Right atrium auricular region (tissue), 2 donors: ENCODE measurements at places on chromosomes 16 and 17. TPM values are rescaled to one million over a fixed set of nuclear protein-coding genes. Genes with fewer than 3 reads are reported as not detected.

DNA sequence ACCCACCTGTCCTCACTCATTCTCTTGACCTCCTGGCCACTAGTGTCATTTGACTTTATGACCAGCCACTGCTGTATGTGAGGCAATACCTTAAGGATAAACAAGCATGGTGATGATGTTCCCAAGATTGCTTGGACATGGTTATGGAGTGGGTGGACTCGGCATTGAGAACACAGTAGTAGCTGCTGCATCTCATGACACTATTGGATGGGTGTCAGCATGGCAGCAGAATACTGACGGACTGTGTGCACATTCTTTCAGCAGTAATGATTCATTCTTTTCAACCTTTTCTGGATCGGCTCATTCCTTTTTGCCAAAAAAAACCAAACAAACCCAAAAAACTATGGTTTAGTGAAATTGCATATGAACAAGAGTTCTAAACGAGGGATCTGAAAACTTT lies 13.5 kb downstream of the SPECC1 start:
- no peaks in the 10 kb centered on the region for H3K4me1 ChIP-seq
- H3K27me3 ChIP-seq: no peaks in the 10 kb centered on the region
- no peak overlapping the region for H3K27ac ChIP-seq
- no peak for DNase-seq
- no peak overlapping the region for H3K4me3 ChIP-seq
- H3K36me3 ChIP-seq: no peaks in the 10 kb centered on the region

- H3K4me1 ChIP-seq: peaks cover 7% of the 10 kb centered on the region
- no peak overlapping the region for H3K27ac ChIP-seq
- no peak for DNase-seq
- no peak overlapping the region for H3K4me3 ChIP-seq
- H3K27me3 ChIP-seq: no peaks in the 10 kb centered on the region
Measured at GRCh38 chr16:56115817-56116576, 75.3 kb upstream of the GNAO1 start.

DNA sequence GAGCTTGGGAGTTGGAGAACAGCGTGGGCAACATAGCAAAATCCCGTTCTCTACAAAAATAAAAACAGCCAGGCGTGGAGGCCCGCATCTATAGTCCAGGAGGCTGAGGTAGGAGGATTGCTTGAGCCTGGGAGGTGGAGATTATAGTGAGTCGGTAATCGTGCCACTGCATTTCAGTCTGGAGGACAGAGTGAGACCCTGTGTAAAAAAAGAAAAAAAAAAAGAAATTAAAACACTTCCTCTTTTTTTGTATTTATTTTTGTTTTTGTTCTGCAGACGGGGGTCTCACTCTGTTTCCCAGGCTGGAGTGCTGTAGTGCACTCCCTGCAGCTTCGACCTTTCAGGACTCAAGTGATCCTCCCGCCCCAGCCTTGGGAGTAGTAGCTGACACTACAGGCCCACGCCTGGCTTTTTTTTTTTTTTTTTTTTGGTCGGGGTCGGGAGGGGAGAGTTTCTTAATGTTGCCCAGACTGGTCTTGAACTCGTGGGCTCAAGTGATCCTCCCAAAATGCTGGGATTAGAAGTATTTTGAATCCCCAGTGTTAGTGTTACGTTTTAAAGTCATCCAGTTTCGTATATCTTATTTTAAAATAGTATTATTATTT lies 1.5 kb downstream of the IST1 start:
- no peak for DNase-seq
- peaks cover 46% of the 10 kb centered on the region for H3K4me1 ChIP-seq
- H3K27me3 ChIP-seq: no peaks in the 10 kb centered on the region
- peak overlapping the region; percentile 99 for H3K27ac ChIP-seq
- H3K4me3 ChIP-seq: peak overlapping the region; percentile 94
- H3K36me3 ChIP-seq: no peaks in the 10 kb centered on the region

- H3K27ac ChIP-seq: no peak overlapping the region
- peaks cover 34% of the 10 kb centered on the region for H3K4me1 ChIP-seq
- no peak for DNase-seq
- H3K36me3 ChIP-seq: no peaks in the 10 kb centered on the region
- no peaks in the 10 kb centered on the region for H3K27me3 ChIP-seq
Measured at GRCh38 chr17:39166437-39167335, 725 bp upstream of the ARL5C start.

- no peaks in the 10 kb centered on the region for H3K36me3 ChIP-seq
- no peak overlapping the region for H3K27ac ChIP-seq
- no peaks in the 10 kb centered on the region for H3K27me3 ChIP-seq
- no peak for DNase-seq
Measured at GRCh38 chr16:9847146-9847545, 335.1 kb downstream of the GRIN2A start.

ARL5C gene
- not detected for total RNA-seq

GRCh38 chr17:68670967-68671693 lies 70.0 kb upstream of the FAM20A start:
- no peak overlapping the region for H3K4me3 ChIP-seq
- no peaks in the 10 kb centered on the region for H3K36me3 ChIP-seq
- no peaks in the 10 kb centered on the region for H3K27me3 ChIP-seq
- no peak for DNase-seq
- H3K27ac ChIP-seq: no peak overlapping the region
- H3K4me1 ChIP-seq: no peaks in the 10 kb centered on the region

DNA sequence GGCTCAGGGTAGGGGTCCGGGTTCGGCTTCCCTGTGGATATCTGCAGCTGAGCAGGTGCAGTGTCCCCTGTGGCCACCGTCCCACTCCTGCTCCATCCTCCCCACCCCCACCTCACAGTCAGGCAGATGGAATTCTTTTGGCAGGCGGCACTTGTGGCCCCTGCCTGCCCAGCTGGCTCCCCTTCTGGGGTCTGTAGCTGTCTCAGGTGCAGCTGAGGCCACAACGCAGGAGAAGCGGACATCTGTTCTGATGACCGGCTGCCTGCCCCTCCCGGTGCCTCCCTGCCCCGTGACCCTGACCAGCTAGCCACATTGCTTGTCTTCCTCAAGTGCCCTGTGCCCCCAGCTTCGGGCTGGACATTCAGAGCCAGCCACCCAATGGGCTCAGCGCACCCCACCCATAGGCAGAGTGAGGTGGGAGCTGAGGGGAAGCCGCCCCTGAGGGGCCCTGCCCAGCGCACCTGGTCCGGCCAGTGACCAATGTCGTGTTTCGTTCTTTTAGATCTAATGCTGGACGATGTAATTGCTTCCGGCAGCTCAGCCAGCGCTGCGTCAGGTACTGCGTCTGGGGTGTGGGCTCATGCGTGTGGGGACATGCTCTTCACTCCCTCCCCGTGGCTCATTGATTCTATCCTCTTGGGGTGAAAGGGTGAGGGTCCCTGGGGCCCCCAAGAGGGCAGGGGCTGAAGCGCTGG lies 25.2 kb upstream of the ABCC3 start:
- H3K4me1 ChIP-seq: no peaks in the 10 kb centered on the region
- H3K36me3 ChIP-seq: no peaks in the 10 kb centered on the region
- H3K27me3 ChIP-seq: no peaks in the 10 kb centered on the region
- DNase-seq: no peak

EME2 gene
- 3.5 TPM for total RNA-seq

GCGR gene
- not detected for total RNA-seq

GAS2L2 gene
- not detected for total RNA-seq

GRCh38 chr16:10851512-10851911 lies 25.5 kb upstream of the CIITA start:
- no peak overlapping the region for H3K4me3 ChIP-seq
- H3K27me3 ChIP-seq: no peaks in the 10 kb centered on the region
- H3K4me1 ChIP-seq: no peaks in the 10 kb centered on the region
- no peak overlapping the region for H3K27ac ChIP-seq

DNA sequence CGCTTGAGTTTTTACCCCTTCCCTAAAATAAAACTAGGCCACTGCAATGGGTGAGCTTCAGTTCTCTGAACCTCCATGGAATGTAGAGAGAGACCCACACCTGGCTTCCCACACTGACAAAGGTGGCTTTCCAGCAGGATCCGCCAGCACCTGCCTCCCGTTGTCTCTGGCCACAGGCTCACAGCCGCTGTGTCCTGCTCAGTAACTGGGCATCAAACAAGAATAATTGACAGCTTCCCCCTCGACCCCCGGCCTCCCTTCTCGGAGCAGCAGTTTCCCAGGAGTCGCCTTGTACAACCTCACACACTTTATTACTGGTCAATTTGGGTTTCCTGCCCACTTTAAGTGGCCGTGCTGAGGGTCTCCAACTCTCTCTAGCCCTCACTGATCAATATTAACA lies 586.1 kb upstream of the PSMD7 start:
- no peak for DNase-seq
- H3K4me3 ChIP-seq: no peak overlapping the region
- H3K36me3 ChIP-seq: no peaks in the 10 kb centered on the region
- no peaks in the 10 kb centered on the region for H3K27me3 ChIP-seq
- H3K4me1 ChIP-seq: no peaks in the 10 kb centered on the region

DNA sequence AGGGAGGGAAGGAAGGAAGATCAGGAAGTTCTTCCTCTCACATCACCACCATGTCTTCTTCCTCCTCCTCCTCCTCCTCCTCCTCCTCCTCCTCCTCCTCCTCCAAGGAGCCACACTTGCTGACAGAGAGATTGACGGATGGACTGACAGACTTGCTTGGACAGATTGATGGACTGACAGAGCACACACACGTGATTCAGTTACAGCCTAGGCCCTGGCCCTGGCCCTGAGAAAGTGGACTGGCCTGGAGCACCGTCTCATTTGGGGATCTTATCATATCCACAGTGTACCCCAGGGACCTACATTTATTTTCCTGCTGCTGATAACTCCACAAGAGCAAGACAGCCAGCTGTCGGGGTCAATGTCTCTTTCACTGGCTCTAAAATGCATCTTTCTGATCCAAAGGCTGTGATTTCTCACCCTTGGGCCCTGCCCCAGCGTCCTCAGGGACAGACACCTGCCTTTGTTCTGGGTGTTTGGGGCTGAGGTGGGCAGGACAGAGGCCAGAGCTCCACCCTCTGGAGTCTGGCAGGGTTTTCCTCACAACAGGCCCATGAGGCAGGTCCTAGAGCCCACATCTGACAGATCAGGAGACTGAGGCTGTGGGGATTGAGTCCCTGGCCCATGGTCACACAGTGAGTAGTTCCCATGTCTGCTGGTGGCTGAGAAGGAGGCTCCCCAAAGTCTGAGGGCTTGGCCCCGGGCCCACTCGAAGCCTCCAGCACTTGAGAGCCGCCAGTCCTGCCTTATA lies 2.3 kb upstream of the P2RX1 start:
- no peak overlapping the region for H3K4me3 ChIP-seq
- no peak for DNase-seq
- H3K27me3 ChIP-seq: no peaks in the 10 kb centered on the region
- H3K36me3 ChIP-seq: no peaks in the 10 kb centered on the region

EVPLL gene
- total RNA-seq: not detected

DNA sequence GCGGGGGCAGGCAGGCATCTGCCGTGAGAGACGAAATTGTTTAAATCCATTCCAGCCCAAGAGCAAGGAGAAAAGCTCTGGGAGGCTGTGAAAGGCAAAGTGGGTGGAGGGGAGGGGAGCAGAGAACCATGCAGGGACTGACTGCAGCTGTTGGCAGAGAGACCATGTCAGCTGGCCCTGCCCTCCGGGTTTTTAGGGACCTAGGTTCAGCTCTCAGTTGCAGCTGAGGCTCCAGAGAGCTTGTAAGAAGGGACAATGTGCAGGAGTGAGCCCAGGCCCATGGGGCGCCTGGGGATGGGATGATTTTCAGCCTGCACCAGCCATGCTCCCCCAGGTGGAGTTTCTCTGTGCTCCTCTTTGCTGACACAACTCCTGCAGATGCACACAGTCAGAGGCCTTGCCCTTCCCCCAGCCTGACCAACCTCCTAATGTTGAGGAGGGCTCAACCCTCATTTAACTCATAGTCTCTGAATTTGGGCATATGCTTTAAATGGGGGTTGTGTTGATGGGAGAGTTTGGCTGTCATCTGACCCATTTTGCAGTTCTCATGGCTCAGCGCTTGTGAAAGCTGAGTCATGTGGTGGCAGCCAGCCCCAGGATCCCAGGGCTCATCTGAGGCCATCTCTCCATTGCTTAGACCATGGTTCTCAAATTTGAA lies 70.9 kb downstream of the PLXDC1 start:
- no peak for DNase-seq
- H3K36me3 ChIP-seq: no peaks in the 10 kb centered on the region
- H3K4me1 ChIP-seq: no peaks in the 10 kb centered on the region

PYDC1 gene
- total RNA-seq: not detected

- peak overlapping the region; percentile 71 for H3K4me3 ChIP-seq
- peaks cover 38% of the 10 kb centered on the region for H3K4me1 ChIP-seq
- DNase-seq: no peak
- H3K36me3 ChIP-seq: peaks cover 22% of the 10 kb centered on the region
Measured at GRCh38 chr16:66605979-66606751, 1.7 kb downstream of the CMTM3 start.

DNA sequence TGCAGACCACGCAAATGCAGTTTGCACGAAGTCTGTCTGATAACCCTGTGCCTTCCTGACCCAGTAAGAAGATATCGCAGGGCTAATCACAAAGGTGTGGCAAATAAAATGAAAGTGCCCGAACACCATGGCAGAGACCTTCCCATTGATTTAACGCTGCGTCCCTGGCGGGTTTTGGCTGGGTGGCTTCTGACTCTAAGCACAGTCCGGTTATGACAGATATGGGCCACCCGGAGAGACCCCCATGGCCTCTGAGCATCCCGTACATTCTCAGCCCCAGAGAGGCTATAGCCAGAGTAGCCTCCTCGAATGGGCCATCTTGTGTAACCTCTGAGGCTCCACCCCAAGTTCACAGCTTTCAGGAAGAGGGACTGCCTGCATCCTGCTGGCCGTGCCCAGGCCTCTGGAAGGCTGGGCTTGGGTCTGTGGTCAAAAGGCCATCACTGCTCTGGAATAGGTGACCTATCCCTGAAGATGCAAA lies 5.5 kb downstream of the FOXC2 start:
- peaks cover 20% of the 10 kb centered on the region for H3K4me1 ChIP-seq
- H3K4me3 ChIP-seq: no peak overlapping the region

DNA sequence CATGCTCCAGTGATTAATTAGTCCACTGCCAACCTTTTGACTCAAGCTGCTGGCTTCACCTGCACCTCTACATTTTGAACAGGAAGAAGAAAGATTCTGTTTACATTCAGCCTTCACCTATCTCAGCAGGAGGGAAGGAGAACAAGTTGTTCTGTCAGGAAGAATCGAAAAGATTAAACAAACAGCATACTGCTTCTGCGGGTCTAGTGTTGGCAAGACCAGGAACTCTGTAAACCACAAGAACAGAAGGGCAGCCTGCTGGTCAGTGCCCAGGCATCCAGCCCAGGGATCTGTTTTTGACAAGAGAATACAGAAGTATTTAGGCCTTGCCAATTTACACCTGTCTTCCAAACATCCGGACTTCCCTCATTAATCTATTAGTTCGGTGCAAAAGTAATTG lies 189.7 kb downstream of the CHD9NB start:
- no peaks in the 10 kb centered on the region for H3K4me1 ChIP-seq
- no peak overlapping the region for H3K4me3 ChIP-seq
- no peak for DNase-seq
- H3K27ac ChIP-seq: no peak overlapping the region
- H3K27me3 ChIP-seq: no peaks in the 10 kb centered on the region

DNA sequence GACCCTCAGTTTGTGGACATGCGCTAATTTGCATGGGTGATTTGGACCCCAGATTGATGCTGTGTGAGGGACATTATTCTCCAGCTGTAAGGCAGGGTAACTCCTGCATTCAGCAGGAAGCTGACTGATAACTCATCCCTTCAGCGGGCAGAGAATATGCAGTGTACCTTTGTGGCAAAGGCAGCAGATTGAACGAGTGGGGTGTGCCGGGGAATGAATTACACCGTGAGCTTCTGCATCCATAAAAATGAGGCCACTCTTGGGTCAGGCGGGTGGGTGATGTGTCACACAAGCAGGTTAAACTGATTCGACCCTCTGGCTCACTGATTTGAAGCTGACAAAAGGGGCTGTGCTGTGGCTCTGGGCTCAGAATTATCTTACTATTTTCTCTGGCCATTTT lies 128.9 kb upstream of the PMFBP1 start:
- no peaks in the 10 kb centered on the region for H3K36me3 ChIP-seq
- no peaks in the 10 kb centered on the region for H3K27me3 ChIP-seq
- DNase-seq: no peak
- H3K4me1 ChIP-seq: no peaks in the 10 kb centered on the region
- no peak overlapping the region for H3K27ac ChIP-seq

TNRC6A gene
- total RNA-seq: 24.4 TPM
